ENCODE measurements at places on chromosomes 1 and 21. TPM values are rescaled to one million over a fixed set of nuclear protein-coding genes. Genes with fewer than 3 reads are reported as not detected.

The CASQ1 gene
- 1.3 TPM for total RNA-seq

The C1orf122 gene
- total RNA-seq, result 8.3 TPM

The SPRR3 gene
- total RNA-seq, result not detected

The DPT gene
- 0.27 TPM for total RNA-seq

The SELENBP1 gene
- 8.4 TPM for total RNA-seq

The HSPB7 gene
- 0.36 TPM for total RNA-seq

The SLAMF1 gene
- not detected for total RNA-seq

The TMIGD3 gene
- total RNA-seq, result 3.4 TPM

The FOXJ3 gene
- total RNA-seq, result 60.8 TPM

The PAPPA2 gene
- 5.4 TPM for total RNA-seq

The PRMT6 gene
- 17.5 TPM for total RNA-seq

The BCAR3 gene
- 8.5 TPM for total RNA-seq

The PAX7 gene
- 0.82 TPM for total RNA-seq

The HES3 gene
- total RNA-seq, result not detected

The ADCY10 gene
- 0.27 TPM for total RNA-seq

The NHLH1 gene
- total RNA-seq, result 14.3 TPM

The FAM151A gene
- not detected for total RNA-seq

The ERICH3 gene
- total RNA-seq, result 8.7 TPM

The SYT14 gene
- total RNA-seq, result 49.5 TPM

The PBX1 gene
- total RNA-seq, result 107 TPM

The RIMS3 gene
- total RNA-seq, result 28.9 TPM

The PADI6 gene
- total RNA-seq, result not detected

The NPHS2 gene
- not detected for total RNA-seq

The MASP2 gene
- 0.18 TPM for total RNA-seq

The GUCA2A gene
- not detected for total RNA-seq

The CRNN gene
- not detected for total RNA-seq

The OR2T11 gene
- total RNA-seq, result not detected

The CCDC190 gene
- total RNA-seq, result not detected

The NTMT2 gene
- total RNA-seq, result not detected

The SLC44A5 gene
- 31.6 TPM for total RNA-seq

The NCF2 gene
- 2.5 TPM for total RNA-seq

The S100A1 gene
- total RNA-seq, result 1.5 TPM

The TMPRSS3 gene
- total RNA-seq, result 0.09 TPM

The HNRNPCL1 gene
- total RNA-seq, result not detected

The DR1 gene
- 36.6 TPM for total RNA-seq

The CD52 gene
- total RNA-seq, result not detected

The NR1I3 gene
- not detected for total RNA-seq

The VHLL gene
- total RNA-seq, result 0.64 TPM

The CD48 gene
- 0.45 TPM for total RNA-seq

The SLC25A33 gene
- total RNA-seq, result 5.4 TPM

The OR2L8 gene
- total RNA-seq, result 6.6 TPM

The TRPM2 gene
- total RNA-seq, result 4.0 TPM

The SLC16A4 gene
- 20.8 TPM for total RNA-seq

The RXRG gene
- total RNA-seq, result 0.36 TPM

The DENND2C gene
- 1.6 TPM for total RNA-seq

Data from cerebellum (tissue), 4 donors.